Naive B cell (primary cell): ENCODE measurements at places on chromosomes 12 and 14.

DNA sequence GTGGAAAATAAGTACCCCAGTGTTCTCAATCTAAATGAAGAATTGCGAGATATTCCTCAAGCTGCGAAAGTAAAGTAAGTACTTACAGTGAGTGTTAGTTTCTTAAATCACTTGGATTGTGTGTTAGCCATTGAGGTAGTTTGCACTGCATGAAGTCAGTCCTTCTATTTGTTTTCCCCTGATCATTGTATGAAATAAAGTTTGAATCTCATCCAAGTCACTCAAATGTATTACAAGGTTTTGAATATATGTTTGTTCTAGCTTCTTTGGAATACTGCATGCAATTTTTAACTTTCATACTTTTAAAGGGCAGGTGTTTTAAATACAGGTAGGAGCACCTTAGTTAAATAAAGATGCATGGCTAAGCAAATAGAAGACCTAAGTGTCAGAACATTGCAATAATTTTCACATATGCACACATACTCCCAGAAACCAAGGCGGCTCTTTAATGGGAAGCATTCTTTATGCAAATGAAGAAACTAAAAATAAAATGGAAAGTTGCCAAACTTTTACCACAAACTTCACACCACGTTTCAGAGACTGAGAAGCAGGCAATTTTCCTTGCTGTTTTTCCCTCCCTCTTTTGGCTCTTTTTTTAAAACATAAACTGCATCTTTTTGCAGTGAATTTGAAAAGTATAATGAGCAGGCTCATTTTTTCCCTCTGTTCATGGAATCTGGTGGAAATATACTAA, 105.6 kb downstream of the GPR135 start:
- no peak for DNase-seq

GRCh38 chr12:71216725-71217579, 59.2 kb upstream of the TSPAN8 start:
- DNase-seq = no peak

DNA sequence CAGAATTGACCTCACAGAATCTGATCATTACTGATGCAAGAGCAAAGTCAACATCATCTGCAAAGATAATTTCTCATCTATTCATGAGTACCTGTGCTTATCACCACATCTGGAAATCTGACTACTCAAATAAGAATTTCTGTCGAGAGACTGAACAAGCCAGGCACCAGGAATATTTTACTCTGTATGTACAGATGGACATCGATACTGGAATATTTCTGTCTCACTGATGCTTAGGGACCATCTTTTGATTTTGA, 105.2 kb downstream of the BICD1 start:
- no peak for DNase-seq

DNA sequence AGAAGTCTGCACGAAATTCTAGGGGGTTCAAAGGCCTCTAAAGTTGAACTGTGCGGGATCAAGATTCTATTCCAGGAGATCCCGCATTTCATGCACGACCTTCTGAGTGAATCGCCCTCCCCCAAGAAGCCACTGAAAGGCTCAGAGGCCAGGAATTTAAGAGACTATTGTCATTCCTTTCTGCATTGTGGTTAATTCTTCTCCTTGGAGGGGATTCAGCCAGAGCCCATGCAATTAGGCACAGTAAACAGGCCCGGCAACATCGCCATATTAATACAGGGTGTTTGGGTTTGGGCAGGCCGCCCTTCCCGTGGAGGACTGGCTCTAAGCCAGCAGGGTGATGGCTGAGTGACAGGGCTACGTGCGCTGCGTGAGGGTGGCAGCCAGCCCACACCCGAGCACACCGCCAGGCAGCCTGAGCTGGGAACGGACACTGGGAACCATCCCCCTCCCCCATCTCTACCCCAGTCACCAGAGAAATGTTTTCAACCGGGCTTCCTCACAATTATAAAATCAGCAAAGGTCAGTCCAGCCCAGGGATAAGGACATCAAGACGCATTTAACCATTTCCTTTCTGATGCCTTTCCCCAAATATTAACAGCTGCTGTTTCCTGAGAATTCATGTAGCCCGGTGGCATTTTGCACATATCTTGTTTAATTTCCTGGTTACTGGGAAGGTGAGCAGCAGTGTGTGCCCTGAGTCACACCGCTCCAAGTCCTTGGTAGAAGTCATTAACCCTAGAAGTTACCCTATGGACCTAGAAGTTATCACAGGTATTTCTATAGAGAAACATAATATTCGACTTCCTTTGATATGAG, 12.5 kb downstream of the EGLN3 start:
- DNase-seq = no peak

GRCh38 chr14:100424504-100425428, 101.6 kb downstream of the SLC25A47 start:
- no peak for DNase-seq

- peak; percentile 28 for DNase-seq
Observed at GRCh38 chr14:100305324-100306100, 732 bp downstream of the SLC25A29 start.

- no peak for DNase-seq
Observed at GRCh38 chr14:91377700-91378652, 39.6 kb downstream of the CCDC88C start.

DNA sequence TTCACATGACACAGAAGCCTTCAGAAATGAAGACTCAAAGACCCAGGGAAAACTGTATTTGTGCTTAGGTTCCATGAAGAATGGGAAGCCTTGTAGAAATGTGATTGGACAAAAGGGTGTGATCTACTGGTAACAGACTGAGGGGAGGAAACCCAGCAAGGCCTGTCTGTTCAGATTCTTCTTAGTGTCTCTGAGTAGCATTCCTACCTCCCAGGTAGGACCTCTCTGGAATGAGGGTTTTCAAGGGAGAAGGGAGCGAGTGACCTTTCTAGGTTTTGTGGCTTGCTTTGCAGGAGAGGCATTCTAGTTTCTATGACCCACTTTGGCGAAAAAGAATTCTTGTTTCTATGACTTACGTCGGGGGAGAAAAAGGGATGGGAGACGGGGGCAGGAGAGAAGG, 401.7 kb downstream of the DPF3 start:
- no peak for DNase-seq

DNA sequence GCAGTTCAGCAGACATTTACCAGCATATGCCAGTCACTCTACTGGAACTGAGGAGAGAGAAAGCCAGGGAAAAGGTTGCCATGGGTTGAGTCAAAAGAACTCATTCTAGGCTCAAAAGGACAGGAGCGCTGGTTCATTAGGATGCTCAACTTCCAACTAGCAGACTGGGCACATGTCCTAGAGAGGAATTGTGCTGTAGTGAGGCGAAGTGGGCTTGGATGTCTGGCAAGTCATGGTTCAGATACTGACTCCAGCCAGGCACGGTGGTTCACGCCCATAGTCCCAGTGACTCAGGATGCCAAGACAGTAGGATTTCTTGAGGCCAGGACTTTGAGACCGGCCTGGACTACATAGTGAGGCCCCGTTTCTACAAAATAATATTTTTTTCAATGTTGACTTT, 281.5 kb downstream of the CACNA1C start:
- no peak for DNase-seq

DNA sequence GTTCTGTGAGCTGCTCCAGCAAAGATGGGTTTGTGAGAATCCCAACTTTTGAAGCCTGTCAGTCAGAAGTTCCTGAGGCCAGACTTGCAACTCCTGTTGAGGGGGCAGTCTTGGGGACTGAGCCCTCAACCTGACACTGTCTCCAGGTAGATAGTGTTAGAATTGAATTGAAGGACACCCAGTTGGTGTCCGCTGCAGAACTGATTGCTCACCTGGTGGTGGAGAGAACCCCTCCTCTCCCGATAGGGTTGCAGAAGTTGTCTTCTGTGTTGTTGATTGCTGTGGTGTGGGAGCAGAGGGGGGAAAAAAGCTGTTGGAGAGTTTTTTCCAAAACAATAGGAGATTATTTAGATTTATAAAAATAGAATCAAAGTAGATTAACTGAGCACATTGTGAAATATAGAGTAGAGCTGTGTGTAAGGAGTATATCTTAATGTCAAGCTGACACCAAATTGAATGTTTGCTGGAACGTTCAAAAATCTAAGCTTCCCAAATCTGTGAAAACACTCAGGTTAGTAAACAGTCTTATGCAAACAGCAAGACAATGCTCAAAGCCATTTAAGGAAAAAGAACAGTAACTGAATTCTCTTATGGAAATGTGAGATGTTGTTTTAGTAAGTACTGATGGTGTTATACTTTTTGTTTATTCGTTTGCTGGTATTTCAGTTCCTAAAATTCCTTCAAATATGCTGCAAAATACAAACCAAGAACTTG, 18.6 kb downstream of the HIF1A start:
- DNase-seq = no peak

GRCh38 chr12:58169826-58170225, 228.5 kb downstream of the ATP23 start:
- DNase-seq = no peak

GRCh38 chr12:4530982-4531586, 7.6 kb upstream of the RAD51AP1 start:
- DNase-seq = no peak

GRCh38 chr12:47837190-47838171, 17.8 kb upstream of the HDAC7 start:
- peak; percentile 64 for DNase-seq

GRCh38 chr12:210277-211141, 3.4 kb downstream of the SLC6A12 start:
- no peak for DNase-seq

GRCh38 chr12:32444895-32445294, 45.5 kb downstream of the FGD4 start:
- DNase-seq = no peak

GRCh38 chr14:73686901-73687300, 27.3 kb downstream of the PNMA1 start:
- no peak for DNase-seq

- no peak for DNase-seq
Observed at GRCh38 chr12:3002646-3003045, 43.4 kb downstream of the TEAD4 start.

- DNase-seq = no peak
Observed at GRCh38 chr12:57839996-57840395, 6.5 kb downstream of the CTDSP2 start.

- peak; percentile 28 for DNase-seq
Observed at GRCh38 chr12:106227641-106228319, 20.0 kb downstream of the CKAP4 start.
